ENCODE measurements at places on chromosomes 1 and 21.

- no peak for DNase-seq
Observed at GRCh38 chr1:67217938-67218337, 51.7 kb downstream of the IL23R start.

- no peak for DNase-seq
Observed at GRCh38 chr1:183914891-183915290, 110.0 kb downstream of the RGL1 start.

- DNase-seq, result no peak
Observed at GRCh38 chr1:37392051-37392450, 82.3 kb upstream of the ZC3H12A start.

DNA sequence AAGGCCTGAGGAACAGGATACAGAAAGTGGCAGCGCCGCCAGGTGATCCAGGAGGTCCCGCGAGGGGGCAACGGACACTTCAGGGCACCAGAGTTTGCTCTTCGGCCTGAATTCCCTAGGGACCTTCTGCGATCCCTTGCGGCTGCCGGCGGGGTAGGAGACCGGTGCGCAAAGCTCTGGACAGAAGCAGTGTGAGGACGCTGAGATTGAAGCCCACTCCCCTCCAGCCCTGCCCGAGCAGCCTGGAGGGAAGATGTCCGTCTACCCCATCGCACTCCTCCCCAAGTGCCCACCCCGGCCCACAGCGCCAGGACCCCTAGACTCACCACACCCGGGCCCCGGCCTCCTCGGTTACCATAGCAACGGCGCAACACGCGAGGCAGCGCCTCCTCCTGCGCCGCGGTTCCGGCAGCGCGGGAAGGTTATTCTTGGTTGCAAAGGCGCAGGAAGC lies at the start of gene ANKRD45:
ANKRD45 (minus strand) TSS at position 361 of the 451 bp plus-strand sequence. CDS start 10,433 bp downstream, outside the sequence.
- DNase-seq, result no peak

DNA sequence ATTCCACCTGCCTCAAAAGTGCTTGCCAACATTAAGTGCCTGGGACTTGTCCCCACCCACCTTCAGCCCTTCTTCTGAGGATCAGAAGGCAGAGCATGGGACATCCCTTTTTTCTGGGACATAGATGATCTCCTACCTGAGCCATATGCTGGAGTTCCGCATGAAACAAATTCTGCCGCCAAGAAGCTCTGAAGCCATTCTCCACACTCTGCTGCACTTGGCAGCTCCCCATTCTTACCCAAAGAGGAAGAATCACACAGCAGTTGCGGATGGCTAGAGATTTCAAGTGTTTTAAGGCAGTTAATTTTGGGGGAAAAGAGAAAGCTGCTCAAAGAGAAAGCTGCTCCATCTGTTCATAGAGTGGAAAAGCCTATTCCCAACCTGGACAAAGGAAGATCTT lies 197.3 kb upstream of the COA6 start:
- DNase-seq, result no peak

DNA sequence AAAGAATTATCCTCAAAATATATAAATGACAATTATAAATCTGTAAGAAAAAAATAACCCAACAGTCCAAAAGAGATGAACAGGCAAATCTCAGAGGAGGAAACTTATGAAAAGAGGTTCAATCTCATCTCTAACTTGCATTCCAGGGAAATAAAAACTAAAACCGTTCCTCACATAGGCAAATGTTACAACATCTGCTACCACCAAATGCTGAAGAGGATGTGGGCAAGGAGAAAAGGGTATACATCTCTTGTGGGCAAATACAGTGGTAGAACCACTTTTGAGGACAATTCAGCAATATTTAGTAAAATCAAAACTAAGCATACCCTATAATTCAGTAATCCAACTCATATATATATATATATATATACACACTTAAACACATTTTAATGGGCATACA lies 33.7 kb upstream of the SGIP1 start:
- DNase-seq, result no peak

- DNase-seq, result no peak
Observed at GRCh38 chr21:33781121-33781520, 134.5 kb downstream of the ATP5PO start.

Measured in HFFc6 (cell line).